ENCODE measurements at places on chromosomes 5 and 9. TPM values are rescaled to one million over a fixed set of nuclear protein-coding genes. Genes with fewer than 3 reads are reported as not detected.

The FBP2 gene
- not detected for polyA plus RNA-seq

The SHOC1 gene
- polyA plus RNA-seq, result 0.05 TPM

The FOXD4L4 gene
- polyA plus RNA-seq, result not detected

The PAPPA gene
- polyA plus RNA-seq, result 0.14 TPM

The UGCG gene
- 16.6 TPM for polyA plus RNA-seq

The SLC36A3 gene
- not detected for polyA plus RNA-seq

The NIPAL4 gene
- 15.5 TPM for polyA plus RNA-seq

All from GM12878 (cell line).